Stimulated activated CD4-positive, alpha-beta T cell treated with anti-CD3 and anti-CD28 coated beads, Interleukin-12 subunit alpha, Interleukin-12 subunit beta, amount 100 ng/mL, for 48 hours (primary cell): ENCODE measurements at places on chromosomes 2 and 18.

GRCh38 chr2:23788100-23788499, 138.8 kb downstream of the ATAD2B start:
- no peak for DNase-seq

GRCh38 chr2:29014811-29015421, 33.8 kb downstream of the TOGARAM2 start:
- DNase-seq, result peak; percentile 58

GRCh38 chr2:111176388-111176787, 55.7 kb downstream of the BCL2L11 start:
- DNase-seq, result no peak

- DNase-seq, result no peak
Measured at GRCh38 chr18:58013241-58014211, 30.5 kb upstream of the NEDD4L start.

GRCh38 chr2:158716121-158716791, 78.9 kb upstream of the DAPL1 start:
- DNase-seq, result no peak

DNA sequence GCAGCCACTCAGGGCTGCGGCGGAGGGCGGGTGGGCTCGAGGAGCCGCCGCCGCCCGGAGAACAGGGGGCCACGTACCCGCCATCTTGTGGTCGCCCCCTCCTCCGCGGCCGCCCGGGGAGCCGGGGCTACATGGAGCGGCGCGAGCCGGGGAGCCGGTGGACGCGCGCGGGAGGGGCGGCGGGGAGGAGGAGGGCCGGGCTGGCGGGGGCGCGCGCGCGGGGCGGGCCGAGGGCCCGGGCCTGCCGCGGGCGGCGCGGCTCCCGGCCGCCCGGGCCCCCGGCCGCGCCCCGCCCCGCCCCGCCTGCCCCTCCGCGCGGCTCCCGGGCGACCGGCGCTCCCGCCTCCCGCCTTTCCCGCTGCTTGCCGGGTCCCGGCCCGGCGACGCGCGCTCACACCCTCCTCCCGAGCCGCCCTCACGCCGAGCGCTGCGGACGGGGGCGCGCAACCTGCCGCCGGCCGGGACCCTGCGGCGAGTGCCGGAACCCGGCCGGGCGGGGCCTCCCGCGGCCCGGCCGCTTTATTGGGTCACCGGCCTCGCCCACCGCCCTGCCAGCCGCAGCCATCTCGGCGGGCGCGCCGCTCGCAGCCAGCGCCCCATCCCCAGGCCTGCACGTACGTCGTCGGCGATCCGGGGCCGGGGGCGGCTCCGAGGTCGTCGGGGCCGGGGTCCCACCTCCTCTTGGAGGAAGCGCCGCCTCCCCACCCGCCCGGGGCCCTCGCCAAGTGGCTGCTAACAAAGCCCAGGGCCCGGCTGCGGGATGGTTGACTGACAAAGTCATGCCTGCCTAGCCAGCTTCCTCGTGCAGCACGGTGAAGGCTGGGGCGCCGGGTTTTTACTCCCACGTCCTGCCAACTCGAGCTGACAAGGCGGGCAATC, at the start of gene PPP4R1:
TSS of gene PPP4R1 (minus strand) at position 159 of the 879 bp plus-strand sequence. CDS start at position 84, 75 bp downstream.
- peak; percentile 49 for DNase-seq

- no peak for DNase-seq
Measured at GRCh38 chr2:185388226-185388625, 350.4 kb upstream of the FSIP2 start.

DNA sequence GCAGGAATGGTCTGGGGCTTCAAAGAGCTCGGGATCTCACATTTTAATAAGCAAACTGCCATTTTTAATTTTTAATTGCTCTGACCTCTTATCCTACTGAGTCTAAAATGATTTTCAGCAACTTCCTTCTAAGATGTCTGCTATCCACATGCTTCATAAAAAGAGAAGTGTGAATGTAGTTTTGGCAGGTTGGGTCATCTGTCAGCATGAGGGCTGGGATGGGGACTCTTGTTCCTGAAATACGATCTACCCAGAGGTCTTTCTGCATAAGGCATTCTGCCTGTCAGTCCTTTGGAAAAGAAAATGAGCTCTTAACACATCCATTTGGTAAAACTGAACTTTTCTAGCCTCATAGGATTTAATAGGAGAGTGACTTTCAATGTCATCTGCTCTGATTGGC, 252.8 kb upstream of the APCDD1 start:
- DNase-seq, result no peak

DNA sequence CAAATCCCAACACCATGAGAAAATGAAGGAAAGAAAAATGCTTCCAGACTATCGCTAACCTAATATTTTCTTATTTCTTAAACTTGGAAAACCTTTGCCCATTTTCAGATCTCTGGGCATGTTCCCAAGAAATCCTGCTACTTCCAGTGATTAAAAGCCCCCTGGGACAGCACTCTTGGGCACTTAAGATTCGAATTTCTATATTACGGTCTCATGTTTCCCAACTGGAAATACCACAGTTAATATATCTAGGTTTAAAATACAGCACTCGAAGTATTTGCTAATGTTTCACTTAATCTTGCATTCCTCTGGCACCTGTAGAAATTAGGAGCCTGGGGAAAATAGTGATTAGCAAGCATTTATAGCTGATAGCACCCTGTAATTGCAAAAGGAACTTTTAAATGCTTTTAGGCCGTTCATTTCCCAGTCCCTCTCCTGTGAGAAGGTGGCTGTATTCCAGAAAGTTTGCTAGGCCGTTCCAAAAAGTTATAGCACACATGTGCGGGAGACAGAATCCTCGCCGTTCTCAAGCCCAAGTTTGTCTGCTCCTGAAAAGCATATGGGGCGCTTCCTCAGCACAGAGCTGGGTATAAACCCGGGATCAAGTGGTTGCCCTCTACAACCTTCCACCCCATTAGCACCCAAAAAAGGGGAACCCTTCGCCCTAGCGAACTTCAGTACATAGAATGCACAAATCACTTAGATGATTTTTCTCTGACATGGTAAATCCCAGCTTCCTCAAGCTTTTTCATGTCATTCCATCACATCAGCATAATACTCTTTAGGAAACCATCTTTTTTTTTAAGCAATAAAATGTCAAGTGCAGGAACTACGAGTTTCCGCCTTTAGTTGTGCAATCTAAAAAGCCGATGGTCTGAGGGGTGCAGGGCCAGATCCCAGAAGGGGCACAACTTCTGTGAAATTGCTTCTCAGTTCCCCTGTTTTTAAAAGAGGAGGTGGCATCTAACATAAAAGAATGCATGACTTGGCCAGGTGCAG, 60.6 kb downstream of the DIPK1C start:
- no peak for DNase-seq

GRCh38 chr2:164589522-164589921, 31.8 kb downstream of the GRB14 start:
- no peak for DNase-seq

- no peak for DNase-seq
Measured at GRCh38 chr2:168443818-168444217, 12.3 kb upstream of the CERS6 start.

- DNase-seq, result no peak
Measured at GRCh38 chr2:112143150-112143549, 5.0 kb downstream of the FBLN7 start.

- DNase-seq, result peak; percentile 6
Measured at GRCh38 chr2:174158003-174158402, 90.3 kb downstream of the OLA1 start.

GRCh38 chr2:71896385-71897136, 251.1 kb downstream of the CYP26B1 start:
- no peak for DNase-seq

DNA sequence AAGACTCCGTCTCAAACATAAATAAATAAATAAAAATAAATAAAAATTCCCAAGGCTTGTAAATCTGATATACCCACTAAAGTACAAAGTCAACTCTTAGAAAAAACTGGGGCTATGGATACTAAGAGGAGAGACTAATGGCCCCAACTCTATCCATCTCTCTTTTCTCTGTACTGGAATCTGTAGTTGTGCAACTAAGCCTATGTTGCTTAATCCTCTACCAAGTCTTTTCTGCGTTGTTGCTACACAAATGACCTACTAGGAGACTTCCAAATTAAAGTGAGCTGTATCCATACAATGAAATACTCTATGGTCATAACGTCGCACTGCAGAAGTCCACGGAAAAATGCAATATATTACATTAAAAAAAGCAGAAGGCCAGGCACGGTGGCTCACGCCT, 8.1 kb downstream of the MRPS5 start:
- no peak for DNase-seq

DNA sequence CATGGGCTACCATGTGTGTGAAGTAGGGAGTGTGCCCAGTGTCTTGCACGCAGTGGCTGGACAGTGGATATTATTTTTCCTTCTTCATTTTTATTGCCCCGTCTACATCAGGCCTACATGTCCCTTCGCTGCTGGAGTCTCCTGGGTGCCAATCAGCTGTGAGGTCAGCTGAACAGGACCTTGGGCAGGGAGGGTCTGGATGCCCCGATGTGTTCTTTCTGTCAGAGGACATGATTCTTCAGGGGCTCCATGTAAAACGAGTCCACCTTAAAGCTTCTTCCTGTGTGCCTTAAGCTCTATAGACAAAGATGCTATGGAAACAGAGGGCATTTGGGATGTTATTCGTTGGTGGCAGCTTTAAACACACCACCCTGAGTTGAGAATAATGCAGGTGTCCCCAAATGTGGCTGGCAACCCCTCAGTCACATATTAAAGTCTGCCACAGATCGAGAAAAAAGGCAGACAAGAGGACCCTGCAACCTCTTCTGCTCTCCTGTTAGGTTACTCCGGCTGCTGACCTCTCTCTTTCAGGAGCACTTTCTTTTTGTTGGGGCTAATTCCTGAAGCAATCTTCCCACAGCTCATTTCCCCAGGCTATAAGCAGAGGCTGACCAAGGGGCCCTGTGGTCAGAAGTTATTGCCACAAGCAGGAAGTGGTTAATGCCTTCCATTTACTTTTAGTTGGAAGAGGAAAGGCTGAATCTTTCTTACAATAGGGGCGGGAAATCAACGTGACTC, 20.0 kb downstream of the GREB1 start:
- no peak for DNase-seq

GRCh38 chr2:160063271-160063670, 856 bp upstream of the PLA2R1 start:
- no peak for DNase-seq

DNA sequence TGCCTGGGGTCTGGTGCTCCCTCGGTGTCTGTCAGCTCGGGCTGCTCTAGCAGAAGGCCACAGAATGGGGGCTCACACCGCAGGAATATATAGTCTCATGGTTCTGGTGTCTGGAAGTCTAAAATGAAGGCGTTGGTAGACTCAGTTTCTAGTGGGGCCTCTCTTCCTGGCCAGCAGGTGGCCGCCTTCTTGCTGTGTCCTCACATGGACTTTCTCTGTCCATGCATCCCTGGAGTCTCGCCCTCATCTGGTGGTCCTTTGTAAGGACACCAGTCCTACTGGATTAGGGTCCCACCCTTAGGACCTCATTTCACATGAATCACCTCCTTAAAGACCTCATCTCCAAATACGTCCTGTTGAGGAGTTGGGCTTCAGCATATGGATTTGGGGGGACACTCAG, 65.7 kb downstream of the RRM2 start:
- DNase-seq, result no peak

- peak; percentile 6 for DNase-seq
Measured at GRCh38 chr2:118223992-118224894, 136.0 kb downstream of the INSIG2 start.

- DNase-seq, result no peak
Measured at GRCh38 chr18:80009661-80010550, 21.5 kb upstream of the TXNL4A start.

- DNase-seq, result no peak
Measured at GRCh38 chr2:9805435-9806297, 37.6 kb upstream of the TAF1B start.

GRCh38 chr2:71878626-71879508, 268.8 kb downstream of the CYP26B1 start:
- no peak for DNase-seq

DNA sequence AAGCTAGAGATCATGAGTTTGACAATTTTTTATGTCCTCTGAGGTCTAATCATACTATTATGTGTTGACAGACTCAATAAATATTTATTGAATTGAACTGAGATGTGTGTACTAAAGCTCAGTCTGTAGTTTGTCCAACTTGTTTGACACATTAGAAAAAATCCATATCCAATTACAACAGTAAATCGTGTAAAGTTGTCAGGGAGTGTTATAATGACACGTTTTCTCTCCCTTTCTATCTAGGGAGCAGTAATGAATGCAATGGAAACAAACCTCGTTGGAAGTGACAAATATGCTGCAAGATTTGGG, 28.4 kb downstream of the ITGA4 start:
- DNase-seq, result no peak

GRCh38 chr2:138071720-138072719, 107.7 kb downstream of the HNMT start:
- DNase-seq, result no peak

DNA sequence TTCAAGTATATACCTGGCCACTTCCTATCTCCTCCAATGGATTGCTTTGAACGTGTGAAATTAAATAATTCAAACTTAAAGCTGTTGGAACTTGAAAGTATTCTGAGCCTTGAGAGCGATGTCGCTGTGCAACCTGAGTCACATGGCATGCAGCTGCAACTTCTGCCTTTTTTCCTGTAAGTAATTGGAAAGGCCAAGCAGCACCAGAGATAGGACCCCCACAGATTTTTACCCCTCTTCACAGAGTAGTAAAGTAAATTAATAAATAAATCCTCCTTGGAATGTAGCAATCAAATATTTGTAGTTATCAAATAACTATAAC, 3.2 kb upstream of the RNF149 start:
- DNase-seq, result no peak

GRCh38 chr18:57749604-57749970, 53.5 kb downstream of the ATP8B1 start:
- DNase-seq, result no peak

DNA sequence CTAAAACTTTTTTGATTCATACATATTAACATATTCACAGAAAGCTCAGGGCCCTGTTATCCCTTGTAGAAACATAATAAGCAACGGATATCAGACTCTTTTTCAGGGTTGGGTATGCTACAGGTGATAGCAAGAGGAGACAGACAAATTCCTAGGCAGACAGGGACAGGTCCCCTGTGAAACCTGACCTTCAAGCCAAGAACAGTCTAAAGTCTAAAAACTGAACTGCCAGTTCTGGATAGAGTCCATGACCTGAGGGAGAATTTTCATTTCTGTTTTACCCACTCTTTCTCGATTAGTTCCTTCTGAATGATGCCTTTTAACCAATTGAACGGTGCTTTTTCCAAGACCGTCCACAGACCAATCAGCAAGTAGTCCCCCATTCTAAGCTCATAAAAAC, 54.2 kb downstream of the RIT2 start:
- no peak for DNase-seq

DNA sequence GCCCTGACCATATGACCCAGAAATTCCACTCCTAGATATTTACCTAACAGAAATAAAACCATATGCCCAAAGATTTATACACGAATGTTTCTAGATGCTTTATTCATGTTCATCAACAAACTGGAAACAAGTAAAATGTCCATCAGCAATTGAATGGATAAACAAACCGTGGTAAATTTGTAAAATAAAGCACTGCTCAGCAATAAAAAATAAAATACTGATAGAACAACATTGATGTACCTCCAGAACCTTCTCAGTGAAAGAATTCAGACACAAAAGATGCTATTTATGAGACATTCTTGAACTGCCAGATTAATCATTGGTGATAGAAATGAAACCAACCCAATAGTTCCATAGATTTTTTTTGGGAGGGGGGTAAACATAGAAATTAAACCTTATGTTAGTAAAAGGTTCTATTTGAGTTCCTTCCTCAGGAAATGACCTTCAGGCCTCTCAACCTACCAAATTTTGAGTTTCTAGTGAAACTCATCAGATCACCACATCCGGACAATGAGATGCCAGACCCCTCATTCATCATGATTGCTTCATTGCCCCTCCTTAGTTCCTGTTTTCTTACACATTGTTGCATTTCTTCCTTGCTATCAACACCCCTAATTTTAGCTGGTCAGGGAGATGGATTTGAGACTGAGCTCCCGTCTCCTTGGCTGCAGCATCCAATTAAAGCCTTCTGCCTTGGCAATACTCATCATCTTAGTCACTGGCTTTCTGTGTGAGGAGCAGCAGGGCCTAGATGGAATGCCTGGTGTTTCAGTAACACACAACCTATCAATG, 203.5 kb downstream of the LPIN1 start:
- DNase-seq, result no peak
